Activated CD4-positive, alpha-beta T cell treated with anti-CD3 and anti-CD28 coated beads, Interleukin-2, amount 50 U/mL, for 24 hours (primary cell): ENCODE measurements at places on chromosomes 4 and X.

- no peak for DNase-seq
Measured at GRCh38 chrX:41064018-41064417, 21.2 kb upstream of the USP9X start.

- DNase-seq = no peak
Measured at GRCh38 chr4:23635468-23635867, 254.4 kb downstream of the PPARGC1A start.

GRCh38 chrX:50718776-50719175 is 95.2 kb downstream of the SHROOM4 start:
- DNase-seq = no peak

GRCh38 chrX:50762578-50762977 is 51.4 kb downstream of the SHROOM4 start:
- DNase-seq = no peak

GRCh38 chr4:52195869-52196268 is 144.8 kb downstream of the SPATA18 start:
- no peak for DNase-seq

DNA sequence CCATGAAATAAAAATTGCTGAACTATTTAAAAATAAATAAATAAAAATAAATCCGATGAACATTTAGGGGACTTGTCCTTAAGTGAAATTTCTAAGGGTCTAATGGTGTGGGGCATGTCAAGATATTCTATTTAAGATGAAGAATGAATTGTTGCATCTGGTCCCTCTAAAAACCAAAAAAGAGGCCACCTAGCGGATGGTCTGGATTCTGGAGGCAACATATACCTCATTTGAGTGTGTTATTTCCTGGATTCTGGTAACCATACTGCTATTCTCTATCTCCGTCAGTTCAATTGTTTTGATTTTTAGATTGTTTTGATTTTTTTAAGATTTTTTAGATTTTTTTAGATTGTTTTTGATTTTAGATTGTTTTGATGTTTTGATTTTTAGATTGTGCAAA is 28.3 kb downstream of the AGTR2 start:
- no peak for DNase-seq

DNA sequence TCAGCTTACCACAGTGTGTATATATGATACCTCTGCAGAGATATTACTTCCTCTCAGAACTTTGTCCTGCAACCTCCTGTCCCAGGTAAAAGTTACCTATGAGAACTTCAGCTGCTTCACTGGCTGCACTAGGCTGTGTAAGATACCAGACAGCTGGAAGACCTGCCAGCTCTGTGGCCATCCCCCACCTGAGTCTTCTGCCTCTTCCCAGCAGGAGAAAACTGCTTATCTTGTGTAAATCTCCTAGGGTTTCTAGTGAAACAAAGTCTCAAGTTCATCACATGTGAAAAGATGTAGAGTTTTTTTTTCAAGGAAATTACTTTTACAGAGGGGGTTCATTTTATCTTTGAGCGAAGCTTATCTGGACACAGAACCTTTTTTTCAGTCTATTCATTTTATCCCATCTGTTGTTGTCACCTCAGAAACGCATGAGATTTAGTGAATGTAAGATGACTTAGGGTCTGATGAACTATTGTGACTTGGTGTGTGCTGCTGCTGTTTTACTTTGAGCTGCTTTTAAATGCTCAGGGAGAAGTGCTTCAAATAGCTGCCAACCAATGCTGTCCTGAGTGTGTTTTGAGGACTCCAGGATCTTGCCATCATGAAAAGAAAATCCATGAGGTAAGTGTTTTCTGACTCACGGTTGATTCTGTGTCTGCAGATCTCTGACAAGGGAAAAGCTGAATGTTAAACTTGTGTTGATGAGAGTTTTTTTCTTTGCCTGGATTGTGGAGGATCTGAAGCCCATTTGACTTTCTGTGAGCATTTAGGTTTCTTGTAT is 187.8 kb downstream of the FRAS1 start:
- DNase-seq = no peak

GRCh38 chr4:24042094-24042493 is 152.2 kb upstream of the PPARGC1A start:
- DNase-seq = no peak

DNA sequence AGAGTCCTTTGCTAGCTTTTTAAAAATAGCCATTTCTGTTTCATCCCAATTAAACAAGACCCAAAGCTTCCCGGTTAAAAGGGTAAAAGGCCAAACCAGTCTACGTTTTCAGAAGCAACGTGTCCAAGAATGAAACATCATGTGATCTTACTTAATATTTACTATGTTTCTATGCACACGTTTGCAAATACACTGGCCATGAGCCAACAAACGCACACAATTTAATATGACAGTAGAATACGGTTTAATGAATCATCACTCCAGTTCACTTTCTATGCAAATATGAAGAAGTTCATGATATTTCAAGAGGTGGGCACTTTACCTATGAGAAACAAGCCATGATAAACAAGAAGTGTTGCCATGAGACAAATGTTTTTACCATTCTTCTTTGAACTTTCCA is 4.3 kb downstream of the NR0B1 start:
- no peak for DNase-seq

DNA sequence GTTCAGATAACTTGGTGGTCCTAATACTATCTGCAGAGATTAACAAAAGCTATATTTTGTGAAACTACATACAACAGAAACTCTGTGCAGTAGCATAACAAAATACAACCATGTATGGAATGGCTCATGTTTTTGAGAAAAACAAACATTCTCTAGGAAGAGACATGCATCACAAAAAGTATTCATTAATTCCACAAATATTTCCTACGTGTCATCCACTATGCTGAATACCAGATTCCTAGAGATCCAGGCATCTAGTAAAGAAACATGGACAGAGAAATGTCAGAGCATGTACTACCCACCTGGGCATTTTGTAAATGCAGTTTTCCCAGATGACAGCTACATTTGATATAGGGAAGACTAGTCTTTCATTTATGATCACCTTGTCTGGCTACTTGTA is 248.1 kb downstream of the OPHN1 start:
- DNase-seq = no peak

DNA sequence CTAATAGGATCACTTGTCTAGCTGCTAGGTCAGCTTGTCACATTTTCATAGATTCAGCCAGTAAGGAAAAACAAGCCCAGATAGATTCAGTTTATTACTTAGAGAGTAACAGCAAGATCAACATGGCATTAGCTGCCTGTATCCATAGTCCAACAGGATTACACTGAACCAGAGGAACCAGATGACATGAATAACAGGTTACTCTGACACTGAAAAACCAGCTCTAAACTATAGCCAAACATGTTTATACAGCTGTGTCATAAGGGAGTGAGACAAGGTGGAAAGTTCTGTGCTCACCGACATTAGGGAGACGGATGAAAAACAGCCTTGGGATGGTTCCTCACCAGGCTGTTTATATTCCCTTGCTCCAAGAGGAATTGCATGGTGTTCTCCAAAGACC is 102.9 kb upstream of the EOLA2 start:
- no peak for DNase-seq

- DNase-seq = no peak
Measured at GRCh38 chrX:156000361-156000926, 2.9 kb downstream of the IL9R start.

- no peak for DNase-seq
Measured at GRCh38 chr4:8897251-8898167, 25.9 kb upstream of the HMX1 start.

DNA sequence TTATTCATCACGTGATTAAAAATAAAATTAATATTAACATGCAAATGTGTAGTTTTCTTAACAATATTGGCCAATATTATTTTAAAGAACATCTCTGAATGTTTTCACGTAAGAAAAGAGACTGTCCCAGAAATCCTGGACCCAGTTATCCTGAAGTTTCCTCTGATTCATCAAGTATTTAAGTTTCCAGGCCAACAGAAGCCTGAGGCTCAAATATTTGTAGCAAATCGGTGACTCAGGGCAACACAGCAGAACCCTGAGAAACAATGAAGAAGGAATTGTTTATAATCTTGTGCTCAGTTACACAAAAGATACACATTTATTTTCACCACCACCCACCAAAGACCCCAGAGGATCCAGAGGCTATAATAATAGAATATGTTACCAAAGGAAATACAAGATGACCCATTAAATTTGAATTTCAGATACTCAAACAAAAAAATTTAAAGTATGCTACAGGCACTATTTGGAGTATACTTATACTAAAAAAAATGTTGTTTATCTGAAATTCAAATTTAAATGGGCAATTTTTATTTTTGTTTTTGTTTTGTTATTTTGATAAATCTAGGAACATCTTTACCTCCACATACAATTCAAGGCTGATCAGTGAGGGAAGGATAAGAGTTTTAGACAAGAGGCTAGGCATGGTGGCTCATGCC is 33.9 kb upstream of the SLC7A11 start:
- DNase-seq = no peak

DNA sequence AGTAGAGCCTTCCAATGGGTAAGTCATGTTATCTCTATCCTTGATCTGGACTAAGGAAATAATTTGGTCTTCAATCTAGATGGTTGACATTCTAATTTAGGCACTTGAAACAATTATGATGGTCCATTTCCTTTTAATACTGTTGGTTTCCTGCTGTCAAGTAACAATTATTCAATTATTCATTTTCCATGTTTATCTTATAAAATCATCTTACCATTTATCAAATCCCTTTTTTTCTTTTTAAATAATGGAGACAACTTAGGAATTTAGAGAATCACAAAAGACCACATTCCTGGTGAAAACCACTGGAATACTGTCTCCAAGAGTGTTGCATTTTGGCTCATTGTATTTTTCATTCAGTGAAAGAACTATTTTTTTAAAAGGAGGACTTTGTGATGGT is 148.7 kb upstream of the CTSO start:
- DNase-seq = no peak

DNA sequence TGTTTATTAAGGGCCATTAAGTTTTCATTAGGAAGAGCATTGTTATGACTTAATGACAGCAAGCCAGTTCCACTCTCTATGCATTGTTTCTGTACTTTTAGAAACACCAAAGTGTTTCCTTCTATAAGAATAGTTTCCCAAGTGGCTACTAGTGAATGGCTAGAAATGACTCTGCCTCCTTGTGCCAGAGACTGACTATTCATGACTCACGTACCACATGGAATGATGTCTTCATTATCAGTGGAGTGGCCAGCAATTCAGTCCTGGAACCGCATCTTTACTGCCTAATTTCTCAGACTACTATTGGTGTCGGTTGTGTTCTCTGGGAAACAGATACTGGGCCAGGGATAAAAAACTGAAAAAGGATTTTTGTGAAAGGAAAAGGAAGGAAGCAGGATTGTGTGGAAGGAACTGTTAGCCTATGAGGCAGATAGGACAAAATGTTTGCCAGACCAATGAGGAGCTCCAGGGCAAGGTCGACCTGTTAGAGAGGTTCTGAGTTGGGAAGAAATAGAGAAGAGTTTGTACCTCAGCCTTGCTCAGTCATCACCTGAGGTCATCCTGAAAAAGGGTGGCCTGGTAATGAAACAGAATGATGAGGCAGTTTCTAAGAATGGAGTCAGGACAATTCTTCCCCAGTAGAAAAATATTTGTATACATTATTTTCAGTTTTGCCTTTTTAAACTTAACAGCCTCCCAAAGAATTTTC is 218.6 kb downstream of the SPCS3 start:
- DNase-seq = no peak

DNA sequence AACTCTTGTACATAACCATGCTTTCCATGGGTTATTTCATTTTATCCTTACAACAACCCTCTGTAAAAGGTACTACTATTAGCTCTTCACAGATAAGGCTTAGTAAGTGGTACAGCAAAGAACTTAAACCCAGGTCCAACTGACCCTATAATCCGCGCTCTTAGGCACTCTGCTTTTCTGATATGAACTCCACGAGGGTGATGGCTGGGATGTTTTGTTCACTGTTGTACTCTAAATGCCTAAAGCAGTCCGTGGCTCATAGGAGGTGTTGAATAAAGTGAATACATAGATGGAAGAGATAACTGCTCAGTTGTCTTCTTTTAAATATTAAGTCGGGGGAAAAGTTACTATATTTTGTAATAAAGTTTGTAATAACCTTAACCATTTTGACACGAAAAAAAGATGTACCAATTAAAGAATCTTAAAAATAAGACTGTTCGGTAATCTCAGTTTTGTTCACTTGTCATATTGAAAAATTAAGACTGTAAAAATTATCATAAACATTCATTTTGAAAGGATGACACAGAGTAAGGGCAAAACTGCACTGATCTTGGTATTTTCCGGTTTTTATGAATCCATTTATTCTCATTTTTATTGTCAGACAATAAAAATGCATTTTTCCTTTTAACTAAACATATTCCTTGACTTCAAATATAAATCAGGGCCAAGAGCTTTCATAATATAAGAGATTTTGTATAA is 166.5 kb downstream of the FBXW7 start:
- no peak for DNase-seq

- DNase-seq = no peak
Measured at GRCh38 chr4:118774989-118775388, 60.9 kb downstream of the SEC24D start.

- no peak for DNase-seq
Measured at GRCh38 chr4:89249716-89250361, 57.8 kb downstream of the GPRIN3 start.
